MCF 10A (cell line): ENCODE measurements at places on chromosomes 13 and 19. TPM values are rescaled to one million over a fixed set of nuclear protein-coding genes. Genes with fewer than 3 reads are reported as not detected.

GRCh38 chr19:29320618-29321017 is 107.7 kb upstream of the UQCRFS1 start:
- H3K36me3 ChIP-seq: no peaks in the 10 kb centered on the region
- no peaks in the 10 kb centered on the region for H3K27me3 ChIP-seq

DNA sequence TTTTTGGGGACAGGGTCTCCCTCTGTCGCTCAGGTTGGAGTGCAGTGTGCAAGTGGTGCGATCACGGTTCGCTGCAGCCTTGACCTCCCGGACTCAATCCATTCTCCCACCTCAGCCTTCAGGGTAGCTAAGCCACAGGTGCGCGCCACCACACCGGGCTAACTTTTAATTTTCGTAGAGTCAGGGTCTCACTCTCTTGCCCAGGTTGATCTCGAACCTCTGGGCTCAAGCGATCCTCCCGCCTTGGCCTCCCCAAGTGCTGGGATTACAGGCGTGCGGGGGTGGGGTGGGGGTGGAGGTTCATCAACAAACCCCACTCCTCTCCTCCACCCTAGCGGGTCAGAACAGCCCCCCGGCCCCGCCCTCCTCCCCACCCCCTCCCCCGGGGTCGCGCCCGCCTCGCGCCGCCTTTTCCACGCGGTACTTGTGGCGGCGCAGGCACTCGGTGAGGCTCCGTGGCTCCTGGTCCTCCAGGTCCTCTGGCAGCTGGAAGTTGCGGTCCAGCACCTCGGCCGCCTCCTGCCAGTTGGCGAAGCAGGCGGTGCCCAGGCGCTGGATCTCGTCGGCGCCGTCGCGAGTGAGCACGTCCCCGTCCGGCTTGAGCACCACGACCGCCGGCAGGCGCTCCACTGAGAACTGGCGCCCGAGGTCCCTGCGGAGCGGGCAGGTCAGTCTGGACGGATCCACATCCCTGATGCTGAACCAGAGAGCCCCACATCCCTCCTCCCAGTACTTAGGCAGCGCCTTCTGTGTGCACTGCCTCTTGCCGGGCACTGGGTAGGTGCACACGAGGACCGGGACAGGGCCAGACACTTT is 5.2 kb downstream of the NXNL1 start:
- no peak for DNase-seq
- no peaks in the 10 kb centered on the region for H3K27me3 ChIP-seq
- no peaks in the 10 kb centered on the region for H3K4me1 ChIP-seq

Gene PSMD8
- total RNA-seq: 289 and 311 TPM in 2 replicates

Gene C1QTNF9
- total RNA-seq: not detected in 2 replicates

DNA sequence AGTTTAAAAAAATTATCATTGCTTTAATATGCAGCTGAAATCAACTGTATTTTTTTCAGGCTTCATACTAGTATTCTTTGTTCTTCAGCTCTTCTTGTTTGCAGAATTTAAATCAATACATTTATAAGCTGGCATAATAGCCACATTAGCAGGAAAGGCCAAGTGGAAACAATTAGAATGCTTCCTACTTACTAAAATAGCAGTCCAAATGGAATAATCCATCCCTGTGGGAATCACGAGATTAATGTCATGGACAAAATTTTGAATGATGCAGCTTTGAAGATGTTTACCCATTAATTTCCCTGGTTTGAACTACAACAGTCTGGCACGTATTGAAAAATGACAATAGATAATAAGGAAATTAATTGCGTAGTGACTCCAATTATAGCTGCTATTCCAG is 2650.8 kb downstream of the PCDH9 start:
- no peaks in the 10 kb centered on the region for H3K4me1 ChIP-seq
- H3K27ac ChIP-seq: no peak overlapping the region
- H3K27me3 ChIP-seq: no peaks in the 10 kb centered on the region
- no peak for DNase-seq
- H3K36me3 ChIP-seq: no peaks in the 10 kb centered on the region

GRCh38 chr19:28454083-28454482 is 758.9 kb downstream of the UQCRFS1 start:
- no peaks in the 10 kb centered on the region for H3K27me3 ChIP-seq
- H3K4me3 ChIP-seq: no peak overlapping the region
- no peak overlapping the region for H3K27ac ChIP-seq
- H3K4me1 ChIP-seq: no peaks in the 10 kb centered on the region

Gene ITGBL1
- 0.17 TPM in 1 of 2 replicates, not detected in the other for total RNA-seq

DNA sequence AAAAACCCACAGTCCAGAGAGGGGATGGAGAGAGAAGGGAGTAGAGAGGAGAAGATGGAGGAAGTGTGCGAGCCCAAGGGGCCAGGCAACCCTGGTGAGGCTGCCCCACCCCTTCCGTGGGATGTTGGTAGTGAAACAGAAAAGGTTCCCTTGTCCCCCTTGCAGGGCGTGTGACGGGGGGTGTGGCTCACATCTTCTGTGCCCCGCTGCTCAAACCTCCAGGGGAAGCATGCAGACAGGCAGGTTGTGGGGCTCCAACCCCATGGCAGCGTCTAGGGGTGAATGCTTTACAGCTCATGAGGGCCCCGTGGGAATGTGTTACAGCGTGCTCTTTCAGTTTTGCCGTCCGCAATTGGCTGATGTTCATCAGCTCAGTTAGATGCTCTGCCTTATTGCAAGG is 14.7 kb upstream of the EVI5L start:
- H3K4me3 ChIP-seq: no peak overlapping the region
- H3K36me3 ChIP-seq: no peaks in the 10 kb centered on the region
- H3K27me3 ChIP-seq: peaks cover 16% of the 10 kb centered on the region
- DNase-seq: no peak
- no peak overlapping the region for H3K27ac ChIP-seq
- no peaks in the 10 kb centered on the region for H3K4me1 ChIP-seq

DNA sequence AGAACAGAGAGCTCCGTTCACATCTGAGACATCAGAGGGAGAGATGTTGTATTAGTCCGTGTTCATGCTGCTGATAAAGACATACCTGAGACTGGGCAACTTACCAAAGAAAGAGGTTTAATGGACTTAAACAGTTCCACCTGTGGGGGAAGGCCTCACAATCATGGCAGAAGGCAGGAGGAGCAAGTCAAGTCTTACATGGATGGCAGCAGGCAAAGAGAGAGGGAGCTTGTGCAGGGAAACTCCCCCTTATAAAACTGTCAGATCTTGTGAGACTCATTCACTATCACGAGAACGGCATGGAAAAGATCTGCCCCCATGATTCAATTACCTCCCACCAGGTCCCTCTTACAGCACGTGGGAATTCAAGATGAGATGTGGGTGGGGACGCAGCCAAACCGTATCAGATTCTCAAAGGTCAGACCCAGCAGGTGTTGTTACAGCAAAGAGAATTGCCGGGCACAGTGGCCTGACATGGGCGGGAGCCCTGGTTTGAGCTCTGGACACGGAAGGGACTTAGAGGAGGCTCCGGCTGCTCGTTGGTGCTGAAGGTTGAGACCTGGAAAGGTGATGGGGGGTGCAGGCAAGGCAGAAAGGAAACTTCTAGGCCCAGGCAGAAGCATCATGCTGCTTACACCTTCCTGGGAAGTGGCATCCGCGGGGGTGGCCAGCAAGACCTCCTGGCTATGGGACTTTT is 33.1 kb downstream of the PEX11G start:
- no peaks in the 10 kb centered on the region for H3K4me1 ChIP-seq
- no peak overlapping the region for H3K4me3 ChIP-seq
- H3K27me3 ChIP-seq: no peaks in the 10 kb centered on the region
- H3K36me3 ChIP-seq: peaks cover 70% of the 10 kb centered on the region
- DNase-seq: no peak

Gene ERICH6B
- total RNA-seq: not detected in 2 replicates

- no peak overlapping the region for H3K4me3 ChIP-seq
- peaks cover 45% of the 10 kb centered on the region for H3K36me3 ChIP-seq
- peaks cover 15% of the 10 kb centered on the region for H3K4me1 ChIP-seq
- DNase-seq: peak; percentile 55
- H3K27ac ChIP-seq: no peak overlapping the region
Measured at GRCh38 chr19:58581227-58582141, 8.3 kb upstream of the MZF1 start.

- no peaks in the 10 kb centered on the region for H3K27me3 ChIP-seq
- peak; percentile 88 for DNase-seq
- H3K4me3 ChIP-seq: no peak overlapping the region
- no peak overlapping the region for H3K27ac ChIP-seq
Measured at GRCh38 chr19:11125994-11126685, 29.4 kb downstream of the SPC24 start.

Gene PLPP2
- total RNA-seq: 5.4 and 9.4 TPM in 2 replicates

- no peak for DNase-seq
- H3K36me3 ChIP-seq: no peaks in the 10 kb centered on the region
- H3K27me3 ChIP-seq: no peaks in the 10 kb centered on the region
- H3K4me1 ChIP-seq: no peaks in the 10 kb centered on the region
- no peak overlapping the region for H3K4me3 ChIP-seq
Measured at GRCh38 chr13:32384702-32385101, 43.2 kb downstream of the N4BP2L1 start.

GRCh38 chr19:2715470-2716274 is 5.5 kb downstream of the DIRAS1 start:
- H3K4me3 ChIP-seq: no peak overlapping the region
- no peaks in the 10 kb centered on the region for H3K36me3 ChIP-seq
- no peaks in the 10 kb centered on the region for H3K27me3 ChIP-seq
- no peak overlapping the region for H3K27ac ChIP-seq
- DNase-seq: no peak

GRCh38 chr19:46607448-46607841 is 6.3 kb downstream of the CALM3 start:
- no peak for DNase-seq
- H3K36me3 ChIP-seq: peaks cover 54% of the 10 kb centered on the region
- no peaks in the 10 kb centered on the region for H3K27me3 ChIP-seq
- H3K4me1 ChIP-seq: no peaks in the 10 kb centered on the region
- no peak overlapping the region for H3K4me3 ChIP-seq

Gene TTC9B
- not detected in 2 replicates for total RNA-seq

- peaks cover 8% of the 10 kb centered on the region for H3K36me3 ChIP-seq
- no peaks in the 10 kb centered on the region for H3K27me3 ChIP-seq
- no peak overlapping the region for H3K27ac ChIP-seq
- DNase-seq: no peak
- no peak overlapping the region for H3K4me3 ChIP-seq
- H3K4me1 ChIP-seq: peaks cover 11% of the 10 kb centered on the region
Measured at GRCh38 chr19:607301-608154, 17.8 kb downstream of the HCN2 start.

GRCh38 chr19:24052811-24053210 is 34.2 kb upstream of the ZNF254 start:
- H3K4me1 ChIP-seq: peaks cover 32% of the 10 kb centered on the region
- peaks cover 71% of the 10 kb centered on the region for H3K36me3 ChIP-seq

Gene C2CD4C
- 0.49 and 0.88 TPM in 2 replicates for total RNA-seq

DNA sequence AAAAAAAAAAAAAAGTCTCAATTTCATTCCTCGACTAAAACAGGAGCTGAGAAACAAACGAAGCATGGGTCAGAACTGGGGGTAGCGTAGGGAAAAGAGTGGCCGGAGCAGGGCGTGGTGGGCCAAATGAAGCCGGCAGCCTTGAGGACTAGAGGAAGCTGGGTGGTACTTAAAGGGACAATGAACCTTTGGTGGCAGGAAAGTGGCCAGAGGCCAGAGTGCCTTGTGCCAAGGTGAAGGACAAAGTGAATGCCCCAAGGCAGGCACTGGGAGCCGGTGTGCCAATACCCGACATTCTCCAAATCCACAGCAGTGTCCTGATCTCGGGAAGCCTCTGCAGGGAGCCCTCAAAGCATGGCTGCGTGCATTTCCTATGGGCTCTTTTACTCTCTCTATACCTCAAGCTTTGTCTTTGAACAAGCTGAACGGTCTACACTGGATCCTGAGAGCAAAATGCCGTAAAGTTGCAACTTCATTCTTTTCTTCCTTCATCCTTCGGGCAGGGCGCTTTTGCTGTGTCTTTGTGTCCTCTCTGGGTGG is 195.0 kb upstream of the KL start:
- no peak overlapping the region for H3K27ac ChIP-seq
- H3K4me1 ChIP-seq: peaks cover 13% of the 10 kb centered on the region
- no peaks in the 10 kb centered on the region for H3K36me3 ChIP-seq

Gene PSG7
- not detected in 2 replicates for total RNA-seq

DNA sequence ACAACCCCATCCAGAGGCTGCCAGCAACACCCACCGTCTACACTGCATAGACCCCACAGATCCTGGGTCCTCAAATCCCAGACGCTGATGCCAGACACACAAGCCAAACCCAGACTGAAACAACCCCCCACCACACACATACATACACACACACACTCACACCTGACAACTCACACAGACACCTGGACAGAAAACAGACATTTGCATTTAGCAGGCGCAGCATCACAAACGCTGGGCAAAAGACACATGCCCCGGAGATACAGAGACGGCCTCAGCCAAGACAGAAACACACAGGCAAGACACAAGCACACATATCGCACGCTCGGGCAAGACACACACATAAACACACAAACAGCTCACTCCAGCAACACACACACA is 1.3 kb downstream of the BBC3 start:
- H3K27me3 ChIP-seq: no peaks in the 10 kb centered on the region
- no peak overlapping the region for H3K27ac ChIP-seq
- no peak overlapping the region for H3K4me3 ChIP-seq
- H3K4me1 ChIP-seq: peaks cover 18% of the 10 kb centered on the region
- DNase-seq: peak; percentile 37
- H3K36me3 ChIP-seq: peaks cover 19% of the 10 kb centered on the region
